ENCODE measurements at places on chromosomes 2 and 18. TPM values are rescaled to one million over a fixed set of nuclear protein-coding genes. Genes with fewer than 3 reads are reported as not detected.

DNA sequence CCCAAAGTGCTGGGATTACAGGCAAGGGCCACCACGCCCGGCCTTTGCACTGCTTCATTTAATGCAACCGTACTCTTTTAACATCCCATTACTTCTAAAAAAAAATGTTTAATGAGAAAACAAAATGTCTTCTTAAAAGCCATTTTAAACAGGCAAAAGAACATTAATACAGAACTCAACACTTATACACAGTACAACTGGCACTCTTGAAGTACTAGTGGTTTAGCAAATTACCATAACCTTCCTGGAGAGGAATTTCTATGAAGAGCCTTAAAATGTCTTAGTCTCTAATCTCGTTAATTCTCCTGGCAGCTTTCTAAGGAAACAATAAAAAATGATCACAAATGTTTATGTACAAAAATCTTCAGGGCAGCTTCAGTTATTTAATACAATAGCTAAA lies 5.9 kb downstream of the IWS1 start:
- no peak for DNase-seq

The FSIP2 gene
- 4.3 TPM for total RNA-seq

The EMILIN1 gene
- 20.9 TPM for total RNA-seq

DNA sequence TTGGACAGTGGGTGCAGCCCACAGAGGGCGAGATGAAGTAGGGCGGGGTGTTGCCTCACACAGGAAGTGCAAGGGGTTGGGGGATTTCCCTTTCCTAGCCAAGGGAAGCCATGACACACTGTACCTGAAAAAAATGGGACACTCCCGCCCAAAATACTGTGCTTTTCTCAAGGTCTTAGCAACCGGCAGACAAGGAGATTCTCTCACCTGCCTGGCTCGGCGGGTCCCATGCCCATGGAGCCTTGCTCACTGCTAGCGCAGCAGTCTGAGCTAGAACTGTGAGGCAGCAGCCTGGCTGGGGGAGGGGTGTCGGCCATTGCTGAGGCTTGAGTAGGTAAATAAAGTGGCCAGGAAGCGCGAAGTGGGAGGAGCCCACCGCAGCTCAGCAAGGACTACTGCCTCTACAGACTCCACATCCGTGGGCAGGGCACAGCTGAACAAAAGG lies 244.7 kb downstream of the NBAS start:
- no peak for DNase-seq

GRCh38 chr2:139411236-139411635 lies 631.0 kb upstream of the NXPH2 start:
- DNase-seq: no peak

DNA sequence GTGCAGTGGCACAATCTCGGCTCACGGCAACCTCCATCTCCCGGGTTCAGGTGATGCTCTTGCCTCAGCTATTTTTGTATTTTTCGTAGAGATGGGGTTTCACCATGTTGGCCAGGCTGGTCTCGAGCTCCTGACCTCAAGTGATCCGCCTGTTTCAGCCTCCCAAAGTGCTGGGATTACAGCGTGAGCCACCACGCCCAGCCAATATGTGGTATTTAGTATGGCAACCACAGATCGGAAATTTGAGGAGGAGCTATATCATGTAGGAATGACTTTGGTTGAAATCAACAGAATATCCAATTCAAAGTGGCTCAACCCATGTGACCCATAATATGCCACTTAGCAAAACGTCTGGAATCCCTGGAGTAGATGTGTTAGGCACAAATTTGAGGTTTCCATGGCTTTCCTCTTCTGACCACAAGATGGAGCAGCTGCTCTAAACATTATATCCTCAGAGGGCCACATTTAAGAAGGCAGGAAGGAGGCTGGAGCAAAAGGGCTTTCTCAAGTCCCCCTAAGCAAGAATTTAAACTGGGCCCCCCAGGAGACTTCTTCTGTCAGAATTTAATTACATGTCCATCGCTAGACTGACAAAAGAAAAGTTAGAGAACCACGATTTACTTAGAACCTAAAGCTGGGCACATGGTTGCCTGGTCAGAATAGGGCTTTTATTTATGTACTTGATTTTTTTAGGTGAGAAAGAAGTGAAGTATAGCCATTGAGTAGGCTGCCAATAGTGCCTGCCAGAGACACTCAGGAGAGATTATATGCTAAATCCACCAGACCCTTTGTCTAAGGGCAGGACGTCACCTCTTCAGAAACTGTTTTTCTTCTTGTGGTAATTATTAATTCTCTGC lies 49.6 kb upstream of the ITSN2 start:
- DNase-seq: peak; percentile 63

GRCh38 chr18:48336332-48336731 lies 72.9 kb downstream of the ZBTB7C start:
- no peak for DNase-seq

- no peak for DNase-seq
These were observed 8.1 kb downstream of the NPC1 start for GRCh38 chr18:23578067-23578701.

DNA sequence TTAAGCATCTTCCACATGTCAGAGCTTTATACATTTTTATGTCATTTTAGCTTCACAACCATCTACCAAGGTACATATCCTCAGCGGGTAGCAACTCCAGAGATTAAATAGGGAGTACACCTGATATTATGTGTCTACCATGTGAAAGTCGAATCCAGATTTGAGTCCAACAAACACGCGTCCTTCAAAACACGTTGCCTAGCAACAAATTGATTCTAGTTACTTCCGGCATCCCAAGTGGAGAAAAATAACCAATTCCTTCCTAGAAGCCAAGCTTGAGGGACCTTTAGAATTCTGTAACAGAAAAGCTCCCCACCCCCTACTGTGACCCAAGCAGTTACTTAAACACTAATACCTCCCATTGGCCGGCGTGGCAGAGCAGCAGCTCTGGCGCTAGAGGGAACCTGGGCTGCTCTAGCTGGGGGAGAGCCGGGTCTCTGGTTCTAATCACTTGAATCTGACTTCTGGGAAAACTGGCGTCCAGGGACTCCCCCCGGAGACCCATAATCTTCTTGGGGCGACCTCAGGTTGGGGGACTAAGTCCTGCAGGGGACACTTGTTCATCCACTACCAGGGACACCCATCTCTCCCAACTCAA lies at the start of gene ERICH2:
TSS of gene ERICH2 (plus strand) at position 371 of the 598 bp plus-strand sequence. CDS start 304 bp downstream, outside the sequence.
- DNase-seq: peak; percentile 33

The FAM237A gene
- total RNA-seq: not detected

- no peak for DNase-seq
These were observed 9.6 kb downstream of the EMX1 start for GRCh38 chr2:72926811-72927465.

The STARD6 gene
- 0.22 TPM for total RNA-seq

DNA sequence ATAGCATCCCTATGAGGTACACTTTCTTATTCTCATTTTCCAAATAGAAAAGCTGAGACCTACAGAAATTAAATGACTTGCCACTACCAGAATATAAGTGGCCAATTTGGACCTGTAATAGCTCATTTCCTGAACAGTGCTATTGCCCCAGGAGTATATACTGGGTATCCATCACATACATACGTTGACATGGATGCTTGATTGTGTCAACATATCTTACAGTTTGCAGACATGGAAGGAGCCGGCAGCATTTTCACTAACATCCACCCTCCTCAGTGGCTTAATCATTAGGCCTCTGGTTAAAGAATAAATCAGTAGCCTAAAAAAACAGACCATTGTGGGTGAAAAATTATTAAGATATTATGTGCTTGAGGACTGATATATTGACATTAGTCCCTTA lies 829.3 kb downstream of the LRP1B start:
- no peak for DNase-seq

The GPBAR1 gene
- 0.44 TPM for total RNA-seq

The DYNAP gene
- not detected for total RNA-seq

DNA sequence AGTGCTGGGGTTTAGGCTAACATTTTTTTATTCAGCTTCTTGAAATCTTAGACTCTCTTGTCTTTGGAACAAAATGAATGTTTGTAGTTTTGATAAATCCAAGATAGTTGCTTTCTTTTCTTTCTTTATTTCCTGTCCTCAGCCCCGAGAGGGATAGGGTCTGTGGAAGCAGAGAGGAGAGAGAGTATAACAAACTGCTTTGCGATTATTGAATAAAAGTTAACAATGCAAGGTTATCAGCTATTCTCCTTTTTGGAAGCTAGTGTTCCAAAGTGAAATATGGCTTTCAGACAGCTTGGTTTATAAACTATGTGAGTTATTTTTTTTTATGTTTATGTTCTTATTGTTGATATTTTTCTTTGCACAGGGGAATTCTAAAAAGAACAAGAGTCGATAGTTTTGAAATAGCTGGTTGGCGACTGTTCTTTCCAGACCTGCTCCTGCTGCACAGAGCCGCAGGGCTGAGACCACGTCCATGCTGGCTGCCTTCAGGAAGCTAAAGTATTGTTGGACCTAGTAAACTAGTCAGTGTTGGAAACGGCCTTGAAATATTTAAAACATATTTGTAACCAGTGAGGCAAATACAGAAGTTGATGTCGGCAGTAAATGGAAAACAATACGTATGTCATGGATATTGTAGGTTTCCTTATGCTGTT lies 15.5 kb upstream of the STON1 start:
- no peak for DNase-seq

GRCh38 chr2:110794951-110795350 lies 62.6 kb downstream of the ACOXL start:
- no peak for DNase-seq

- DNase-seq: no peak
These were observed 102.9 kb upstream of the ARL5A start for GRCh38 chr2:151931030-151931611.

DNA sequence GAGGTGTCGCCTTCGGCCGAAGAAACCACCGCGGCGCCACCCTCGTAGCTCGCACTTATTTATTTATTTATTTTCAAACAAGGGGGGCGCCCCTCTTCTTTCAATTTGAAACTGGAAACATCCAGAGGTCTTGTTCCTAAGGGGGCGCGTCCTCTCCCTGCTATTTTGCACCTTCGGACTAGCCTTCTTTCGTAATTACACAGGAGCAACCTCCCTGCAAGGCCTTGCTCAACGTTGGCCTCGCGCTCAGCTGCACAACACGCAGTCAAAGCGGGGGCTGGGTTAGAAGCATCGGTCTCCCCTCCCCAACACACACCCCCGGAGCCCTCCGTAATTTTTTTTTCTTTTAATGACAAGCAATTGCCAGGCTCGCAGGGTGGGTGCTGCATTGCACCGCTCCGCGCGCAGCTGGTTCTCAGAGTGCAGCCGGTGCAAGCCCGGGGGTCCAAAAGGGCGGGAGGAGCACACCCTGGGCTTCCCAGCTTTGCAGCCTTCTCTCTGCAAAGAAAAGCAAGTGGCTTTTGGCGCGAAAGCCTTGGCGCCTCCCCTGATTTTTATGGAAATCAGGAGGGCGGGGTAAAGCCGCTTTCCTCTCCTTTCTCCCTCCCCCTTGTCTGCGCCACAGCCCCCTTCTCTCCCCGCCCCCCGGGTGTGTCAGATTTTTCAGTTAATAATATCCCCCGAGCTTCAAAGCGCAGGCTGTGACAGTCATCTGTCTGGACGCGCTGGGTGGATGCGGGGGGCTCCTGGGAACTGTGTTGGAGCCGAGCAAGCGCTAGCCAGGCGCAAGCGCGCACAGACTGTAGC lies at the start of gene MYCN:
TSS of gene MYCN (plus strand) at position 697 of the 807 bp plus-strand sequence. CDS start 1,515 bp downstream, outside the sequence.
- peak; percentile 71 for DNase-seq

DNA sequence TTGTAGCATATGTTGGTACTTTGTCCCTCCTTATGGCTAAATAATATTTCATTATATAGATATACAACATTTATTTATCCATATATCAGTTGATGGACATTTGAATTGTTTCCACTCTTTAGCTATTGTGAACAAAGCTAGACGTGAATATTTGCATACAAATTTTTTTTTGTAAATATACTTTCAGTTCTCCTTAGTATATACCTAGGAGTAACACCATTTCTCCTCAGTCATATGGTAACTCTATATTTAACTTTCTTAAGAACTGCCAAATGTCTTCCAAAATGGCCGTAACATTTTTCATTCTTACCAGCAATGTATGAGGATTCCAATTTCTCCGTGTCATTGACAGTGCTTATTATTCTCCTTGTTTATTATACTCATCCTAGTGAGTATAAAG lies 74.5 kb downstream of the TMEM185B start:
- DNase-seq: no peak

- no peak for DNase-seq
These were observed 7.2 kb downstream of the TRIB2 start for GRCh38 chr2:12723736-12724463.
